ENCODE measurements at places on chromosomes 7 and 10. TPM values are rescaled to one million over a fixed set of nuclear protein-coding genes. Genes with fewer than 3 reads are reported as not detected.

CDHR1 gene
- not detected for total RNA-seq

DOCK4 gene
- 17.2 TPM for total RNA-seq

FKBP6 gene
- total RNA-seq = under 0.01 TPM

- DNase-seq = no peak
These were observed 62.2 kb downstream of the CNOT4 start for GRCh38 chr7:135447748-135448147.

DNA sequence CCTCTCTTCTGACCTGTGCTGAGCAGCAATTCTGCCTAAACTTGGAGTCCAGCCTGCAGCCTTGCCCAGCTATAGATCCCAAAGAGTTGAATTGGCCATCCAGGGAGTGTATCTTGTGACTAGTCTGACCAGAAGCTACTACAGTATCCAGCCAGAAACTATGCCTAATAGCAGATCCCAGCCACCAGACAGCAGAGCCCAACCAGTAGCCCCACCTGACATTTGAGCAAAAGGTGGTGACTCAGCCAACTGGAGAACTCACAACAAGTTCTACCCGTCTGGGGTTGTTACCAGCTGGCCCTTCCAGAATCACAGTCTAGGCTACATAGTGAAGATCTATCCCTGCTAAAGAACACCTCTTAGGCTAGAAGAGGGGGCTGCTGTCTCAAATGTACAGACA is 315.0 kb downstream of the CRPPA start:
- DNase-seq = no peak

DNA sequence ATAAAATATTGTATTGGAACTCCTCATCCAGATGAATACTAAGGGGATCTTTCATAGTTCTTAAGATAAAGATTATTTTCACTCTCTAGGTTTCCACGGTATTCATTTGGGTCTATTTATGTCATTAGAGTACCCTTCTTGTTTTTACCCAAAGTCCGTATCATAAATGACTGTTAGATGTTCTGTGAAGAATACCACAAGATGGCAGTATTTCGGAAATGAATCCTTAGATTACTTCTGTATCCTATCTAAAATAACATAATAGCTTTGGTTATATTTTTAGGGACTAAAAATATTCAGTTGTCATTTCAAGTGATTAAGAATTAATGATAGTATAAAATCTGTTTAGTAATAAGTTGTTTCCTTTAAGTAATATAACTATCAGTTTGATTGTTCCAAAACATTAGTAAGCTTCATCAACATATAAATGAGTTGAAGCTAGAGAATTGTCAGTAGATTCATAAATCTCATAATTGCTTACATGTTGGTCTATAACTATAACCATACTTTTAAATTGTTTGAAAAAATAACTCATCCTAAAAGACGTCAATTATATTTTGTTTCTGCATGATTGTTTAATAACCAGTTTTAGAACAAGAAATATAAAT is 337.5 kb upstream of the KCND2 start:
- peak; percentile 20 for DNase-seq

GRCh38 chr10:113754125-113754524 is 2.6 kb downstream of the PLEKHS1 start:
- DNase-seq = no peak

DNA sequence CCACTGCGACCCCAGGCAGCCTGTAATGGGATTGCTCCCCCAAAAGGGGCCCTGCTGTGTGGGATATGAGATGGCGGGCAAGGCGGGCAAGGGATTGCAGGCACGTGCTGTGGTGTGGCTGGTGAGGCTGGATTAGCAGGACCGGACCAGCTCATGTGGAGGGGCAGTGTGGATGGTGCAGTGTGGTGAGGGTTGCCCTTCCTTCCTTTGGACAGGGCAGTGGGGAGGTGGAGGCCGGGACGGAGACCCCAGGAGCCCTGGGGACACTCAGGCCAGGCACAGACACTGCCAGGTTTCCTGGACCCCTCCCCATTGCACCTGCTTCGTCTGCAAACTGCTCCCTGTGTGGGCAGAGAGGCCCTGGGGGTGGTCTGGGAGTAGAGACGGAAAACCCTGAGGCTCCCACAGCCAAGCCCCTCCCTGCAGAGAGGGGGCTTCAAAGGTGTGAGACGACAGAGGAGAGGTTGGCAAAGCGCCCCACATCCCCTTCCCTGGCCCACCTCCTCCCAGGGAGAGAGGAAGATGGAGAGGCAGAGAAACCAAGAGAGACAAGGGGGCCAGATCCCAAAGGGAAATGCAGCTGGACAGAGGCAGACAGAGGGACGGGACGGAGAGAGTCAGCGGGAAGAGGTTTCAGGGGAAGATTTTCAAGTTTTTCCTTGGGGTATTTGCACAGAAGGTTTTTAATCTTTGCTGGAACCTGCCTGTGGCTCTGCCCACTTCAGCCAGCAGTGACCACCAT is 89.2 kb downstream of the MICALL2 start:
- no peak for DNase-seq

- peak; percentile 81 for DNase-seq
These were observed 40.0 kb upstream of the SORBS1 start for GRCh38 chr10:95601116-95601719.

GRCh38 chr7:134429481-134429880 is 29.4 kb downstream of the AKR1B1 start:
- DNase-seq = no peak

GRCh38 chr7:117683430-117684175 is 189.6 kb downstream of the CTTNBP2 start:
- peak; percentile 22 for DNase-seq

GRCh38 chr7:32255036-32255435 is 184.8 kb upstream of the PDE1C start:
- DNase-seq = no peak

- peak; percentile 83 for DNase-seq
These were observed 302.6 kb downstream of the KLF6 start for GRCh38 chr10:3482200-3482993.

GRCh38 chr10:25683344-25683743 is 250.7 kb upstream of the MYO3A start:
- DNase-seq = no peak

- DNase-seq = no peak
These were observed 44.1 kb upstream of the SLC39A12 start for GRCh38 chr10:17907641-17908040.

DNA sequence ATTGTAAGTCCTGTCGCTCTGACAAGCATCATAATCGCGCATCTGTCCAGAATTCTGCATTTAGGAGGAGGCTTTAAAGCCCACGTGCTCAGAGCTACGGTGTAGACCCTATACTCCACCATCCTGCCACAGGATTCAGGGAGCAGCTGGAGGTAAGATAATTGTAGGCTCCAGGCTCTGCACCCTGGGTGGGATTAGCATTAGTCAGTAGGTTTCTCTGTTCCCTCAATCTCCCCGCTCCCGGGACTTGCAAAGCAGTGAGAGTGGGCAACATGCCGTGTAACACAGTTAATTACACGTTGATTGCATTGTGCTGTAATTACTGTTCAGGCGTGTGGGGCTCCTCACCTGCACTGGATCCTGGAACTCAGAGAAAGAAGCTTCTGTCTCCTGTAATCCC is 89.3 kb upstream of the CUX1 start:
- DNase-seq = peak; percentile 49

GRCh38 chr10:71029411-71029892 is 141.1 kb upstream of the PCBD1 start:
- peak; percentile 12 for DNase-seq

DNA sequence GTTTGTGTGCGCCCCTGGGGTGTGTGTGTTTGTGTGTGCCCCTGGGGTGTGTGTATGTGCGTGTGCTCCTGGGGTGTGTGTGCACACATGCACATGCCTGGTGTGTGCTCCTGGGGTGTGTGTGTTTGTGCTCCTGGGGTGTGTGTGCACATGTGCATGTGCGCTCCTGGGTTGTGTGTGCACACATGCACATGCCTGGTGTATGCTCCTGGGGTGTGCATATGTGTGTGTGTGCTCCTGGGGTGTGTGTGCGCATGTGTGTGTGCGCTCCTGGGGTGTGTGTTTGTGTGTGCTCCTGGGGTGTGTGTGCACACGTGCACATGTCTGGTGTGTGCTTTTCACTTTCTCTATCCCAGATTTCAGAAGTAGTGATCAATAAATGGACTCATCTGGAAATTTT is 321.0 kb downstream of the WDR37 start:
- DNase-seq = no peak

DNA sequence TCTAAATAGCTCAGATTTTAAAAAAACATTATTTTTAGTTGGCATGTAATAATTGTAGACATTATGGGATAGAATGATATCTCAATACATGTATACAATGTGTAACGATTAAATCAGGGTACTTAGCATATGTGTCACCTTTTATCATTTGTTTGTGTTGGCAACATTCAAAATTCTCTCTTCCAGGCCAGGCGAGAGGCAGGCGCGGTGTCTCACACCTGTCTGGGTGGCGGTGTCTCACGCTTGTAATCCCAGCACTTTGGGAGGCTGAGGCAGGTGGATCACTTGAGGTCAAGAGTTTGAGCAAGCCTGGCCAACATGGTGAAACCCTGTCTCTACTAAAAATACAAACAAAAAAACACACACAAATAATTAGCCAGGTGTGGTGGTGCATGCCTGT is 151.7 kb downstream of the RTKN2 start:
- no peak for DNase-seq

DNA sequence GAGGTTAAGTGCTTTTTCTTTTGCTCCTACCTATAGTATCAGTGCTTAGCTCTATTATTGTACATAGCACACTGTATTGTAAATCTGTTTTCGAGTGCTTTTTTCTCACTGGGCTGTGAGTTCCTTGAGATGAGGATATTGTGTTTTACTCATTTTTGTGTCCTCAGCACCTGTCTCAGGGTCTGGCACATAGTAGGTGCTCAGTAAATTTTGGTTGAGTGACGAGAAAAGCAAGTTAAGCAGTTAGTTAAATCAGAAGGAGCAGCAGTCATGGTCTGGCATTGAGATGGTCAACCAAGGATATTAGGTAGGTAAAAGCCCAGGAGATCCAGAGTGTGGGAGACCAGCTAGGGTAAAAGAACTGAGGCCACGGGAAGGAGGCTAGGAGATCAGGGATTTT is 51.2 kb downstream of the AP3M1 start:
- DNase-seq = no peak

- DNase-seq = no peak
These were observed 79.5 kb downstream of the CHST15 start for GRCh38 chr10:124013916-124014315.

Data from Daoy (cell line).